ENCODE measurements at places on chromosomes 3 and 15. TPM values are rescaled to one million over a fixed set of nuclear protein-coding genes. Genes with fewer than 3 reads are reported as not detected.
A peak's percentile ranks its signal among the peaks of the same experiment; 100 is the strongest.

GRCh38 chr3:175066617-175067415, 207.7 kb downstream of the NAALADL2 start:
- no peak overlapping the region for H3K27ac ChIP-seq
- H3K4me1 ChIP-seq = no peaks in the 10 kb centered on the region
- H3K27me3 ChIP-seq = no peaks in the 10 kb centered on the region
- H3K4me3 ChIP-seq = no peak overlapping the region

DNA sequence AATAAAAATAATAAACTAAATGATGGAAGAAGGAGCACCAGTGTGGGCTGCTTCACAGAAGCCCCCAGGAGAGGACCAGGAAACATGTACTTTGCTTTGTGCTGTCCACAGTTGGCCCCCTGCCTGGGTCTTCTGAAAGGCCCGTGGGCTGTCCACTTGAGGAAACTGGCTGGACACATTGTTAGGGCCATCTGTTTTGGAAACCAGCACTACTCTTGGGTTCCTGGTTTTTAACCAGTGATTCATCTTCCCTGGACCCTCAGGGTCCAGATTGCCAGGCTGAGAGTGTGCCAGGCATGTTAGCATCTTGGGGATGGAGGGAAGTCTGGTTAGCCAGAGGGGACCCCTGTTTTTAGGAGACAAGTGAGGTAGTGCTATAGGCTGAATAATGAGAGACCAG, 297.2 kb upstream of the C2CD4B start:
- H3K36me3 ChIP-seq = no peaks in the 10 kb centered on the region
- no peak overlapping the region for H3K27ac ChIP-seq
- no peak for DNase-seq
- no peak overlapping the region for H3K4me3 ChIP-seq

DNA sequence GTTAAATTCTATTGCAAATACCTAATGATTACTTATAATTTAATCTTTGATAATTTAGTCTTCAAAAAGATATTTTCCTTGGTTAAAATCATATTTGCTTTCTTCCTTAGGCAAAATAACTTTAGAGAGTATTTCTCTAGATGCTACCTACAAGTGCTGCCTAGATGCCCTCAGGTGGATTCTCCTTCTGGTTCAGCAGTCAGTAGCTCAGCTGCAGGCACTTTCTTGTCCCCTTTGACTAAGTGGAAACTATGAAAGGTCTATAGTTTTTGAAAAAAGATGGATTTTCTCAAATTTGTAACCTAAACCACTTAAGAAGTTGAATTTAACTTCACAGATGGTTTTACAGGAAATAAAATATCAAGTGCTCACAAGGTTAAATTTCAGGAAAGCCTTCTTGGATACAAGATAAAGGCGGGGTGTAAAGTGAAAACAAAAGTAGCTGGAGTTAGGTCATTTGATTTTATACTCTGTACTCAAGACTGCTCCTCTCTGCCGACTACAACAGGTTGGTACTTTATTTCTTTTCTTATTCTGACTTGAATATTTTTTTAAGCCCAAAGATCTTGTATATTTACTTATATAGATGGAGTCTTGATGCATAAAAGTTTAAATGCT, at the start of gene ACKR4:
ACKR4 (plus strand) TSS at position 455 of the 618 bp plus-strand sequence. CDS start 3,128 bp downstream, outside the sequence.
- H3K27ac ChIP-seq = no peak within 1 kb of the TSS
- no peak for DNase-seq
- peaks cover 4% of the 10 kb centered on the region for H3K4me1 ChIP-seq
- H3K36me3 ChIP-seq = no peaks in the 10 kb centered on the region
- H3K27me3 ChIP-seq = no peaks in the 10 kb centered on the region
- no peak within 1 kb of the TSS for H3K4me3 ChIP-seq

DNA sequence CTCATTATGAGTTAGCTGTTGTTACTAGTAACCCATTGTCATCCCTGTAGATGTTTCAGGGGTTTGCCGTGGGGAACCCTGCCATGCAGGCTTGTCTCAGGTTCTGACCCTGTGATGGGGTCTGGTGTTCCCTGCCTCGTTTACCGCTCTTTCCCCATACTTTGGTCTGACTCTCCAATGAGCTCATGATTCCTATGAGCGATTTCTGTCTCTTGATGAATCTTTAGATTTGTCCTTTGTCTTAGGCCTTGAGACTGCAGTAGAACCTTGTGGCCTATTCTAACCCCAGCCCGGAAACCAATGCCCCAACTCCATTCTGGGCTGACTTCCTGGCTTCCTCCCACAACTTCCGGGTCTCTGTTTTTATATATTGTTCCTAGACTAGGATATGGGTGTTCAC, 11.3 kb upstream of the IQGAP1 start:
- no peak overlapping the region for H3K4me3 ChIP-seq
- no peaks in the 10 kb centered on the region for H3K4me1 ChIP-seq
- peaks cover 10% of the 10 kb centered on the region for H3K36me3 ChIP-seq
- H3K27me3 ChIP-seq = no peaks in the 10 kb centered on the region

GRCh38 chr3:29212789-29213433, 68.0 kb upstream of the RBMS3 start:
- H3K27ac ChIP-seq = no peak overlapping the region
- no peaks in the 10 kb centered on the region for H3K4me1 ChIP-seq
- H3K36me3 ChIP-seq = no peaks in the 10 kb centered on the region
- no peak for DNase-seq
- H3K4me3 ChIP-seq = no peak overlapping the region

GRCh38 chr3:168581771-168582225, 486.1 kb upstream of the GOLIM4 start:
- H3K36me3 ChIP-seq = no peaks in the 10 kb centered on the region
- H3K27ac ChIP-seq = peak overlapping the region; percentile 68
- peak; percentile 28 for DNase-seq
- H3K4me3 ChIP-seq = no peak overlapping the region
- H3K4me1 ChIP-seq = peaks cover 4% of the 10 kb centered on the region
- no peaks in the 10 kb centered on the region for H3K27me3 ChIP-seq

Gene POPDC2
- total RNA-seq = 0.37 TPM

Gene SNX1
- 52.8 TPM for total RNA-seq

Gene TRAIP
- total RNA-seq = 30.9 TPM

Gene TEX55
- total RNA-seq = not detected

Gene TBL1XR1
- 170 TPM for total RNA-seq
